ENCODE measurements at places on chromosomes 7 and 10.

- no peak for DNase-seq
Measured at GRCh38 chr10:127234306-127234800, 38.0 kb upstream of the INSYN2A start.

GRCh38 chr7:29839302-29839701 lies 33.0 kb downstream of the WIPF3 start:
- DNase-seq, result no peak

DNA sequence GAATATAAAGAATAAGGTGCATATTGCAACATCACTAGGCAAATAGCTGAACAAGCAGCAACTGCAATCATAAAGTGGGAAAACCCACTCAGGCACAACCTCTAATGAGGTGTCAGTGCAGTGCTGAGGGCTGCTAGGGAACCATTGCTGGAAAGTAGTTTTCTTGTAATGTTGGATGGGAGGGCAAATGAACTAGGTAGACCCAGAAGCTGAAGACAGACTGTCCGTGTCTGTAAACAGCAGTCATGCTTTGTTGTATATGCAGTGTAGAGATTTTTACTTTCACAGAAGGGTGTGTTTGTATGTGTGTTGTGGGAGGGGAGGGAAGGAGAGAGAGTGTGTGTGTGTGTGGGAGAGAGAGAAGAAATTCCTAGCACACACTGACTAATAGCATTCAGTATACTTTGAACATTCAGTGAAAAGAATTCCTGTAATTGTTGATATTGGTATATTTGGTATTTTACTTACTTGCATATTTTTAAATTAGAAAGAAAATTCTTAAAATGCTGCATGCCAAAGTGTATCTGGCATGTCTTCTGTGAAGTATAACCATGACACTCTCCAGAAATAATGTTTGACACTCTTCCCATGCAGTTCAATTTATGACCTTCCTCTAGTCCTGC lies 28.8 kb downstream of the ITGB8 start:
- DNase-seq, result no peak

DNA sequence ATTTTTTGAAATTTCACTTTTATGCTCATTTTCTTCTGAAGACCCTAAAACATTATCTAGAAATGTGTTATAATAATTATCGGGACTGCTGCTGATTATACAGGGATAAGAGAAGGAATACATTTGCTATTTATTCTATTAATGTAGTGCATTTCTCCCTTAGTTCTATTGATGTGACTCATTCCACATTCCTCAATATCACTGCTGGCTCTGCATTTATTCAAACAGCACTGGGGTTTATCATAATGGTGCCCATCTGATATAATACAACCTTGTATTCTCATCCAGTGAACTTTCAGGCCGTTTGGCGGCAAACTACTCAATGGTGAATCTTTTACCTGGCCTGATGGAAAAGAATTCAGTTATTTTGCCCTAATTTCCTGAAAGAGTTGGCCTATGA lies 7.8 kb downstream of the KCND2 start:
- no peak for DNase-seq

GRCh38 chr7:158320328-158320727 lies 267.3 kb downstream of the PTPRN2 start:
- no peak for DNase-seq

DNA sequence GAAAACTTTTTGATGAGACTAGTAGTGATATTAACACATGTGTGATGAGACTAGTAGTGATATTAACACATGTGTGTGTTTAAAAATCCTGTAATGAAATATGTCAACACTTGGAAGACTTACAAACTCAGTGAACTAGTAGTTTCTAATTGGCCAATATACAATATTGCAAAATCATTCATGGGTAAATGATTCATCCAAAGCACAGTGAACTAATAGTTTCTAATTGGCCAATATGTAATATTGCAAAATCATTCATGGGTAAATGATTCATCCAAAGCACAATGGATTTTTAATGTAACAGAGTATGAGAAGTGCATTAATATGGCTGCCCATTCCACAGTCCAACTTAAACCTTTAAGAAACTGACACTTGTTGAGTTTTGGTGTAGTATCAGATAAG lies 77.8 kb downstream of the ATAD1 start:
- DNase-seq, result no peak

GRCh38 chr7:151776446-151776845 lies 100.5 kb downstream of the PRKAG2 start:
- no peak for DNase-seq

DNA sequence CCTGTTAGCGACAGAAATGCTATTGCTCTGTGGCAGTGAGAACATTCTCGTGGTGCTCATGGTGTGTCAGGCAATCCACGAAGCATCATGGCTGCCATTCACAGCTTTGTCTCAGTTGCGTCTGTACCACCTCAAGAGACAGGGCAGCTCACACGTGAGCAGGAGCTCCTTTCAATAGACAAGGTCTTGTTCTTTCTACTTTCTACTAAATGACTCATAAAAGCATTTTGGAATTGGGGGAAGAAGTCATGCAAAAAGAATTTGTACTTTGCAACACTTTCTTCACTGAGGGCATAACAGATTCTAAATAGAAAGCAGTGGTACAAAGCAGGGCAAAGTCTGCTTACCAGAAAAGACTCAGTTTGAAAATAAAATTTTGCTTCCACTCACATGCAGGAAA lies 638.5 kb downstream of the PHTF2 start:
- no peak for DNase-seq

GRCh38 chr7:48097521-48098231 lies 8.6 kb downstream of the UPP1 start:
- DNase-seq, result no peak

DNA sequence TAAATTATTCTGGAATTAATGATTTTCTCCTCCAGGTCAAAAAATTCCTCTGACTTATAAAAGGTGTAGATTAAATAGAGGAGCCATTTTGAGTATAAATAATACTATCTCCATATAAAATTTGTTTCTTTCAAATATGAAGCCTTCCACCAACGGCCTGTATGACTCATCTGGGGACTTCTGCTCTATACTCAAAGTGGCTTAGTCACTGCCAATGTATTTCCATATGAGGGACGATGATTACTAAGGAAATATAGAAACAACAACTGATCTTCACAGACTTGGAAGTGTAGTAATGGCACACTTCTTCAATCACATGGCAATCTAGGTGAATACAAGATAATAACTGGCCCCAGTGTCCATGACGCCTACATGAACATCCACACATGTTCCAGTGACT lies 335.6 kb upstream of the HGF start:
- DNase-seq, result no peak

DNA sequence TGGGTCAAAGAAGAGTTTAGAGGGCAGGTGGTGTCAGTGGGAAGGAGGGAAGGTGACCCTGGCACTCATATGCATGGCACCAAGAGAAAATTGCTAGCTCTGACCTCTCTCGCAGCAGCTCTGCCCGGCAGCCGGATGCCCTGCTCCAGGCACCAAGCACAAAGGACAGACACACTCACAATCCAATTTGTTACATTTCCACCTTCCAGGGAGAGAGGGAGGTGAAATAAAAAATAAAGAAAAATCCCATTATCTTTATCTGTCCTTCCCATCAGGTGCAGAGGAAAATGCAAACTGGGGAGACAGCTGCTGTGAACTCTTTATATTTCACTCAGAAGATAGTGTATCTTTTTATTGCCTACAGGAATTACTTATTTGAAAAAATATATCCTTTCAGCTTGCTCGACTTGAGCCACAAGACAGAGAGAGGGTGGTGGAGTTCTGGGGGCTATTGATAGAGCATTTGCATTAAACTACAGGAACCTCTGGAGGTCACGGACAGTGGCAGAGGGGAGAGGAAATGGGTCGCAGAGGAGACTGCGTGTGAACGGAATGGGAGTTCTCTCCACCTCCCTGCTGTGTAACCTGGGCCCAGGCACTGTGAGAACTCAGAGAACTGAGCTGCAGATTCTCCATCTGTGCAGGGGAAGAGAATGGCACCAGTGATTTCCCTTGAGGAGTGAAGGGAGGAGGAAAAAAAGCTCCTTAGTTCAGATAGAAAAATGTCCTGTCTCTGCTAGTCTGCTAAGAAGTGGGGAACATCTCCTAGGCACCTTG lies 421.4 kb downstream of the PLXNA4 start:
- DNase-seq, result no peak

DNA sequence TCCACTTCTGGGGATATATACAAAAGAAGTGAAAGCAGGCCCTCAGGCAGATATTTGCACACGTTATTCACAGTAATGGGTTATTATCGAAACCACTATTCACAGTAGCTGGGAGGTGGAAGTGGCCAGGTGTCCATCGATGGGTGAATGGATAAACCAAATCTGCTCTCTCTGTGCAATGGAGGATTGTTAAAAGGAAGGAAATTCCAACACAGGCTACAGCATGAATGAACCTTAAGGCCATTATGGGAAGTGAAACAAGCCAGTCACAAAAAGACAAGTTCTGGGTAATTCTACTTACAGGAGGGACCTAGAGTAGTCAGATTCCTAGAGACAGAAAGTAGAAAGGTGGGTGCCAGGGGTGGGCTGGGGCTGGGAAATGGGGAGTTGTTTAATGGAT lies 48.5 kb upstream of the BHLHA15 start:
- DNase-seq, result no peak

DNA sequence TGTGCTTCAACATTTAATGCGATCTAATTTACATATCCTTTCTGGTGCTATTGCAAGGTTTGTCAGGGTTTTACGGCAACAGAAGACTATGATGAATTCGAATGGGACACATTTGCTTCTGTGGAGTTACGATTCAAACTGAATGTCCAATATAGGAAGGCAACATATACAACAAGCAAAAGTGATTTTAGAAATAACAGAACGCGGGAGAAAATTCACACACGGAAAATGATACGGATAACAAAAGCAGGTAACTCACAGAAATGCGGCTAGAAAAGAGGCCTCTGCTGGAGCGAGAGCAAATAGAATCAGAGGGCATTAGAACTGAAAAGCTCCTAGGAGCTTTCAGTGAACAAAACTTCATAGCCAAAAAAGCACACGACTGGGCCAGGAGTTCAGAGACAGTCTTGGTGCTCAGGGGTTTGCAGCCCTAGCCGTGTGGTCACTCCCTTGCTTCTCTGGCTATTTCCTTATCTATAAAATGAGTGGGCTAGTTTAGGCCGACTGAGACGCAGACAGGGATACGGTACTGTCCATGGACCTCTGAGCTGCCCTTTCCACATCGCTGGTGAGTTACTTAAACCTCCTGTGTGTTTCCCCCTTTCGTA lies 557 bp upstream of the TAX1BP1 start:
- no peak for DNase-seq

GRCh38 chr7:17677408-17677807 lies 262.9 kb downstream of the SNX13 start:
- no peak for DNase-seq

GRCh38 chr7:94205529-94205928 lies 189.2 kb upstream of the COL1A2 start:
- no peak for DNase-seq

GRCh38 chr7:88377434-88377833 lies 70.7 kb upstream of the STEAP4 start:
- DNase-seq, result peak; percentile 35

- DNase-seq, result no peak
Measured at GRCh38 chr7:141593134-141593533, 41.9 kb downstream of the AGK start.

- no peak for DNase-seq
Measured at GRCh38 chr7:5429253-5429856, 5.7 kb upstream of the TNRC18 start.

DNA sequence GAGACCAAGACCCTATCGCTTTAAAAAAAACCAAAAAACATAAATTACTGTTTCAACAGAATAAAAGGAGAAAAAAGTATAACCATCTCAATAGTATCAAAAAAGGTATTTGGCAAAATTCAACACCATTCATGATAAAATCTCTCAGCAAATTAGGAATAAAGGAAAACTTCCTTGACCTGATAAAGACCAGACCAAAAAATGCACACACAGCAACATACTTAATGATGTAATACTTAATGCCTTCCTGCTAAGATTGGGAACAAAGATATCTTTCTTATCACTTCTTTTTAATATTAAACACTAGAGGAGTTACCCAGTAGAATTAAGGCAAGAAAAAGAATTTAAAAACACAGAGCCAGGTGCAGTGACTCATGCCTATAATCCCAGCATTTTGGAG lies 79.3 kb downstream of the CNOT4 start:
- no peak for DNase-seq

DNA sequence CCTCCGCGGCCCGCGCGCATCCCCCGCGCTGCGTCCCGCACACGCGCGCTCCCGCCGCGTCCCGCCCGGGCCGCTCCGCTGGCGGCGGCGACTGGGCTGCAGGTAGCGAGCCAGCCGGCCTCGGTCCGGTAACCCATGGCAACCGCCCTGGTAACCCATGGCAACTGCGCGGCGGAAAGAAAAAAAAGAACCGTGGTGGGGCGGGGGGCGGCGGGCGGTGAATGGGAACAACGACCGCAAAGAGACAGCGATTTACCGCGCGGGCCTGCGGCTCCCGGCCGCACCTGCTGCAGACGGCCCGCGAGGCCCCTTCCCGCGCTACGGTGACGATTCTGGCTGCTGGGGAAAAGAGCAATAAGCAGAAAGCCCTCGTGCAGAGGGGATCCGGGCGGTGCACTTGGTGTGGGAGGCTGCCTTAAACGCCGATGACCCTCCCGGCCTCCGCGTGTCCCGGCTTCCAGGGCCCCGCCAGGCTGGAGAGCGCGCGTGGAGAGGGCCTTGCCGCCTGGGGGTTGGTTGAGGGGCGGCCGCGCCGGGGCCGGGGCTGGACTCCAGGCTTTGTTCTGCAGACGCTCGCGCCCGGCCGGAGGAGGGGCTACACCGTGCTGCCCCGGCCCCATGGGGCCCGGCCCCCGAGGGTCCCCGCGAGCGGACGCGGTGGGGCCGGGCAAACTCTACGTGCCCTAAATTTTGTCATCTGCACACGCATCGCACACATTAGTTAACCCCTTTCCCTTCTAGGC lies 84.7 kb downstream of the SNX10 start:
- no peak for DNase-seq

- DNase-seq, result peak; percentile 63
Measured at GRCh38 chr10:101018600-101019439, 12.1 kb downstream of the PDZD7 start.

DNA sequence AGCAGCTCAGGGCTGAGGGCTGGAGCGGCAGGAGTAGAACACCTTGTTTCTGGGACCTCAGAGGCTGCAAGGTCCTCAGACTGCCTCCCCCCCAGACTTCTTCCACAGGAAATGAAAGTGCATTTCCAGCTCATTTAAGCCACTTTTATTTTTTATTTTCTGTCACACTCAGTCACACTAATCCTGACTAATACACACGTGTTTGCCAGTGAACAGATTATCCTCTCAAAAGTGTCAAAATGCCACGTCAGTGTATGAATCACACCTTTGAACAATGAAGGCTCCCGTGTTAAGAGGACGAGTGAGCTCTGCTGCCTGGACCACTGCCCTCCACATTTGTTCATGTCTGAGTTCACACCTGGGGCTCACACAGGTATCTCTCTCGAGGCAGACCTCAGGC lies 488.5 kb downstream of the DNAJB6 start:
- DNase-seq, result no peak

DNA sequence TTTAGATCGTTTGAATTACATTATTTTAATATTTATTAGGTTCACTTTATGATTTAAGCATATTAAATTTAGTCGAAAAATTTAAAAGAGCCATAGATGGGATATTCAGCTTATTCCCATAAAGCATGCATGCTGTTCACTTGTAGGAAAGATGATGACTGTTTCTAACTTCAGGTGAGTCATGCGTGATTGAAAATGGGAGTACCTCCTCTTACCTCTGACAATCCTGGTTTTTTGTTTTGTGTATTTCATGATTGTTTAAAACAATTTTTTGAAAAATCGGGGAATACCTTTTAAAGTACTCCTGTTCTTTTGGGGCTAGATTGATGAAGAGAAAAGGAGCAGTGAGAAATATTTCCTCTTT lies 1.4 kb downstream of the TNKS2 start:
- DNase-seq, result no peak
